ENCODE measurements at places on chromosomes 12 and 14. TPM values are rescaled to one million over a fixed set of nuclear protein-coding genes. Genes with fewer than 3 reads are reported as not detected.

The C12orf54 gene
- total RNA-seq: not detected

The APOF gene
- not detected for total RNA-seq

The GYS2 gene
- total RNA-seq: not detected

The SMAGP gene
- total RNA-seq: 27.2 TPM

The NUBPL gene
- total RNA-seq: 7.9 TPM

The VSX2 gene
- total RNA-seq: not detected

The SLC6A13 gene
- total RNA-seq: 0.31 TPM

The PLA2G1B gene
- not detected for total RNA-seq

The TBX5 gene
- not detected for total RNA-seq

The GPR162 gene
- 0.38 TPM for total RNA-seq

Measured in A549 treated with Hydrocortisone at 1 μM for 4 hours (cell line).